Hippocampal formation (tissue), 2 donors: ENCODE measurements at places on chromosomes 12 and 14.

- peak; percentile 82 for DNase-seq
These were observed 112.1 kb upstream of the NPAS3 start for GRCh38 chr14:32826404-32827082.

DNA sequence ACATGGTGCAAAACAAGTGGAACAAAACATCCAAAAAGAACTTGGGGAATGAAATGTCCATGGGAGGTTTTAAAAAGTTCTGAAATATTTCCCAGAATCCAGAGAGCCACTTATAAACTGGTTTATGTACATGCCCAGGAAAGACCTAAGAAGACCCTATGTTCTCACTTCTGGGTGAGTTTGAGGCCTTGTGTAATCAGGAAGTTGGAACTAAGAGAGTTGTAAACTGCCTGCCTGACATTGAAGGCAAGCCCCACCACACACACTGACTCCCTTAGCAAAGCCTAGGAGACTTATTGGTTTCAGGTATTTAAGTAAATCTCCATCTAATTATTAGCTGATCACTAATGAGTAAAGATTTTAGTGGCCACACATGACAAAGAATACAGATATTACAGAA, 142.5 kb downstream of the LRIG3 start:
- no peak for DNase-seq

GRCh38 chr12:86349196-86349595, 93.0 kb upstream of the MGAT4C start:
- no peak for DNase-seq

DNA sequence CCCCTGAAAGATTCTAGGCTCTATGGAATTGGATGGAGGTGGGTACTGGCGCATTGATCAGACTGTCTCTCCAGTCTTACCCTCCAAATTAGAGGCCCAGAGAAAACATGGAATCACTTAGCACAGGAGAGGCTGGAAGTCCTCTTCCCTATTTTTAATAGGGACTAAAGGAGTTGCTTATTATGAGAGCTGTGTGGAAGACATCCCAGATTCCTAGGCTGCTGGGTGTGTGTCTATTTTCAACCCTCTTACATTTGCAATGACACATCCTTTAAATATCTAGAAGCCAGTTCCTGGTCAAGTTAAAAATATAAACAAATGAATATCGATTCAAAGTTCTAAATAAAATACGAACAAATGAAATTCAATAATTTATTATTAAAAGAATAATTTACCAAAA, 58.3 kb upstream of the ARID2 start:
- DNase-seq, result no peak

GRCh38 chr14:68805414-68805813, 12.5 kb upstream of the ZFP36L1 start:
- no peak for DNase-seq

GRCh38 chr14:31207287-31207754, 272 bp downstream of the HECTD1 start:
- DNase-seq, result peak; percentile 86

DNA sequence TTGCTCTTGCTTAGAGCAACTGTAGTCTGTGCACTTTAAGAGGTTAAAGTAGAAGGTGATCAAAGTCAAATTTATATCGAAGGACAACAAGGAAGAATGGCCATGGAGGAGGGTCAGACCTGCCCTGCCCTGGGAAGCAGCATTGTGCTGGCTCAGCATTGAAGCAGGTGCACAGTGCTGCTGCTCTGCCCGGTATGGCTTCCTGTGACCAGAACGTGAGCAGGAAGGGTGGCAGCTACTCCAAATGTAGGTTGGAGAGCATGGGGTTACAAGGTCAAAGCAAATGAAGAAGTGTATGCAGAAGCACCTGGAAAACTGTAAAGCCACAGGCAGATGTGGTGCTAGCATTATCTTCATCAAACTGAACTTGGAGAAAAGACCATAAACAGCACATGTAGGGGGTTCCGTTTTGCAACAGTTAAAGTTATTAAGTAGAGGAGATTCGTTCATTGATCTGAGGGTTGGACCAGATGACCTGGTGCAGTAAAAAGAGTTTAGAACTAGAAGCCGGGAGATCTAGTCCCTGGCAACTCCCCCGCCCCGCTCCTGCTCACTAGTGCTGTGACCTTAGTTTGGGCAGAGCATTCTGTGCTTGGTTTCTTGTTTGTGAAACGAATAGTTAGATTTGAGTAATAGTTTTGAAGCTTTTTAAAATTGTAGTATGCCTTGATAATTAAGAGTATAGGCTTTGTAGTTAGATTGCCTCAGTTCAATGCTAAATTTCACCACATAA, 84.2 kb downstream of the SCN8A start:
- no peak for DNase-seq

- no peak for DNase-seq
These were observed 226.2 kb upstream of the LHX5 start for GRCh38 chr12:113697651-113698509.

DNA sequence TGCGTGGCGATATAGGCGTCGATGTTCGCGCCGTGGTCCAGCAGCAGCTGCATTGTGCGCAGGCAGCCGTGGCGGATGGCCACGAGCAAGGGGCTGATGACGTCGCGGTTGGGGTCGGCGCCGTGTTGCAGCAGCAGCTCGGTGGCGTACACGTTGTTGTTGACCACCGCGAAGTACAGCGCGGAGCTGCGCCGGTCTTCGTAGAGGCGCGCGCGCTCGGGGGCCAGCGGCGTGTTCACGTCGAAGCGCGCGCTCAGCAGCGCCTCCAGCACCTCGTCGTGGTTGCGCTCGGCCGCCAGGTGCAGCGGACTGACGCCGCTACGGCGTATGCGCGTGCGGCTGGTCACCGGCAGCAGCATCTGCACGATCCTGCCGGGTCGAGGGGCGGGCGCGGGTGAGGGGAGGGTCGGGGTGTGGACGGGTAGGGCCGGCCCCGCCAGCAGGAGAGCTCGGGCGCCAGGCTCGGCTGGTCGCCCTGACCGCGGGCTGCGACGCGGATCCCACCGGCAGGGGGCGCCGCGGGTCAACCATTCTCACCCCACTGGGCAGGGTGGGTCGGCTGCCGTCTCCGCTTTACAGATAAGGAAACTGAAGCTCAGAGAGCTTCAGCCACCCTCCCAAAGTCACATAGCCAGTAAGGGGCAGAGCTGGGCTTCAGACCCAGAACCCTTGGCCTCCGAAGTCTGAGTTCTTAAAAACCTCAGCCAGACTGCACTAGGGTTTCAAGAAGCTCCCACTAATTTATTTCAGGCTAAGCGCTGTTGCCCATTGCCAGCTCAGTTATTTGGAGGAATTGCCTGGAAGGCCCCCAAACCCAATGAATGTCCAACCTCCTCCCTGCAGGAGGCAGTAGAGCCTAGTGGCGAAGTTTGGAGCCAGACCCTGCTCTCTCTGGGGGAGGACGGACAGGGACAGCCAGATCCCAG, 12.4 kb downstream of the FAM181A start:
- peak; percentile 24 for DNase-seq

DNA sequence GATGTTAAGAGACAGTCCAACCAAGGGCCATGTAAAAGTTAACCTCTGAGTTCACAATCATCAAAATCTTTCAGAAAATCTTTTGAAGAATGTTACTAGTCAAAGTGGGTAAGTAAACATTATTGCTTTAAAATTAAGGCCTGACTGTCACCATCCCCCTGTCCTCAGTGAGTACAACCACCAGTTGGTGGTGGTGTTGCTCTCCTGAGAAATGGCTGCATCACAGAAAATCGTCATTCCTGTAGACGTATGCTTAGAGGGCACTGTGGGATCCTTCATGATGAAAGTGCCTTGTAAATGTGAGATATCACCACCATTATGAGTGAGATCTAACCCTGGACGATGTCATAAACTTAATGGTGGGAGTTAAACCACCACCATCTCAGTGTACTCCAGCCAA, 451.2 kb downstream of the RPS29 start:
- DNase-seq, result no peak

- no peak for DNase-seq
These were observed 754.5 kb downstream of the C12orf50 start for GRCh38 chr12:87274594-87275245.

- no peak for DNase-seq
These were observed 51.7 kb upstream of the MYF6 start for GRCh38 chr12:80655751-80656150.

GRCh38 chr14:33833706-33834465, 117.0 kb downstream of the EGLN3 start:
- no peak for DNase-seq

- no peak for DNase-seq
These were observed 136.3 kb downstream of the FUT8 start for GRCh38 chr14:65548878-65549277.
